Stimulated activated CD4-positive, alpha-beta T cell treated with anti-CD3 and anti-CD28 coated beads, TNF-alpha, amount 100 ng/mL, for 1 hour (primary cell): ENCODE measurements at places on chromosomes 2 and 18.

- DNase-seq, result no peak
Observed at GRCh38 chr2:180614776-180615175, 365.6 kb upstream of the UBE2E3 start.

DNA sequence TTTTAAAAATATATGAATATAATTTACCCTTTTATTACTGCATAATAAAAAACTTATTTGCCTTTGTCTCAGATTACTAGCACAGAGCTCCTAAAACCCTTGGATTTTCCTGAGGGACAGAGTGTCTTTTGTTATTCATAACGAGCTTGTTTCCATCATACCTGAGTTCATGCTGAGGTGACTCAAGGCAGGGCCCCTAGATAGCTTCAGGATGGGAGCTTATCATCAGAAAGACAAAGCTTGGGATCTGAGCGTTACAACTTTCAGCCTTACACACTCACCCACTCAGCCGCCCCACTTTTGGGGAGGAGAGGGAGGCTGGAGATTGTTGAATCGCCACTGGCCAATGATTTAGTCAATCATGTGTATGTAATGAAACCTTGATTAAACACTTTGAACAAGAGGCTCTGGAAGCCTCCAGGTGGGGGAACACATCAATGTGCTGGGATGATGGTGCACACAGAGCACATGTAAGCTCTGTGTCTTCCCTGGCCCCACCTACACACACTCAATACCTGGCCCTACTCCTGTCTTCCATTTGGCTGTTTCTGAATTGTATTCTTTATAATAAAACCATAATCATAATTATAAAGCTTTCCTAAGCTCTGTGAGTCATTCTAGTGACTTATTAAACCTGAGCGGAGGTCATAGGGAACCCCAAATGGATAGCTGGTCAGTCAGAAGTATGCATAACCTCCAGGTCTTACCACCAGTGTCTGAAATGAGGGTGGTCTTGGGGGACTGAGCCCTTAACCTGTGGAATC, 28.5 kb upstream of the DNAH7 start:
- no peak for DNase-seq

DNA sequence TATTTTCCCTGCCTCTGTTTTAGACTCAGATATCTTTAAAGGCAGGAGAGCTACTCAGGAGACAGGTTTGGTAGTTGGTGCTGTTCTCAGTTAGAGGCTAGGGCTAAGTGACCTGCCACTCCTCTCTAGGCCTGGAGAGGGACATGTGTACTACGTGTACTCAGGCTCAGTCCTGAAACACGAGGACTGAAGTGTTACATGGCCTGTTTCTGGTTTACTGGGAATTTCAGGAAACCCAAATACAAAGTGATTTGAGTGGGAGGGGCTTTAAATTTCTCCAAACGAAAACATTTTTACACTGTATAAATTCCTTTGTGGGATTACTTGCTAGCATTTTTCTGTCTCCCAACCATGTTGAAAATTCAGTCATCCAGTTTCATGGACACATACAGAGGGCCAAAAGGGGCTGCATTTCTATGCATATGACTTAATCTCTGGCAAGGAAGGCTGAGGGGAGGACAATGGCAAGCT, 343.3 kb downstream of the CYP26B1 start:
- DNase-seq, result no peak

GRCh38 chr18:55751476-55751875, 163.5 kb upstream of the TCF4 start:
- DNase-seq, result no peak

DNA sequence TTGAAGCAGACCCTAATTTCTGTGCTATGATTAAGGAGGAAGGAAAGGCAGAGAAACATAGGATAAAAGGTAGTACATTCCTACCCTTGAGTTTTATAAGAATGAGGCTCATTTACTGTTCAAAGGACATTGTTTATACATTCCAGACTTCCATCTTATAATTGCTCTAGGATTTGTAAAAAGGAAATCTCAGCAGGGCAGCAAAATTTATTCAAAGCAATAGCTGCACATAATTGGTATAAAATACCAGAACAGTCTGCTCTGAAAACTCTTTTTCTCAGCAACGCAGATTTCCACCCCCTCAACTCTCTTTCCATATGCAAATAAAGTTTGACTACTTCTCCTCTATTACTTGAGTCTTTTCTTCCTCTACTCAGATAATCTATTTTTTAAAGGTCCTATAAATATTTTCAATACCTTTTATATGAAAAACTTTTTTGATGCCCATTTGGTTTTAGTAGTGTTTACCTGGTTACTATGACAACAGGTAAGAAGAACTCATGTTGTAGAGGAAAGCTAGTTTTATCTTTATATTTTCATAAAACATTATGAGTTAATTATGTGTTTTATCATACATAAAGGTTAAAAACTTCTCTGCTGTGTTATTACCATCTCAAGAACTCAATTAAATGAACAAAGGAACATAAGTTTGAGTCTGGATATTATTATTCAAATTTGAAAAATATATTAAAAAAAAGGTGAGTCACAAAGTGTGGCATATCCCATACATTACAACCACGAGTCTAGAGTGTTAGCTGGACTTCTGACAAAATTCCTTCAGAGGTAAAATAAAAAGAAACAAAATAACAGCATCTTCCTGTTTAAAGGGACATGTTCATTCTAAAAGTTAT, 19.9 kb downstream of the RBMS1 start:
- no peak for DNase-seq

DNA sequence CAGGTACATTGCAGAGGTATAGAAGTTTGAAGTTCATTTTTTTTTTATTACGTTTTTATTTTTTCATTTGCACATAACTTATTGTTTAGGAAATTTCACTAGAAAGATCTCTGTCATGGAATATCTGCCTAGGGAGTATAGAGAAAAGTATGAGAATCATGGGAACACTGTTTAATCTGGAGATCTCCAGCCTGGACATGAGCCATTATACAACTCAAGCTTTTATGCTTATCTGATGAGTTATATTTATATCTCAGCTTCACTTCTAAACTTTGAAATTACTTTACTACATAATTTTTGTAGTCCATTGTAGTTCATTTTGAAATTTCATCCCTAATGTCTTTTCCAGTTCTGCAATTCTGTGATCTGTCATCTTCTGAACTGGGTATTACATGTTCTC, 515.6 kb downstream of the ERBB4 start:
- no peak for DNase-seq

GRCh38 chr2:147275943-147276342, 568.9 kb upstream of the ACVR2A start:
- no peak for DNase-seq

GRCh38 chr2:199804831-199805230, 46.2 kb downstream of the FTCDNL1 start:
- no peak for DNase-seq

DNA sequence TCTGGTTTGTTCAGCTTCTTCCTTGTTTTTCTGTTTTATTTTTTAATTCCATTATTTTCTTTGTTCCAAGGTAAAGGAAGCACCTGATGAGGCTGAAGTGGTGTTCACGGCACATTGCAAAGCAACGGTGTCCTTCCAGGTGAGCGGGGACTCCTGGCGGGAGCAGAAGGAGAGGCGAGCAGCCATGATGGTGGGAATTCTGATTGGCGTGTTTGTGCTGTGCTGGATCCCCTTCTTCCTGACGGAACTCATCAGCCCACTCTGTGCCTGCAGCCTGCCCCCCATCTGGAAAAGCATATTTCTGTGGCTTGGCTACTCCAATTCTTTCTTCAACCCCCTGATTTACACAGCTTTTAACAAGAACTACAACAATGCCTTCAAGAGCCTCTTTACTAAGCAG, 88.4 kb downstream of the DDX18 start:
- no peak for DNase-seq

GRCh38 chr2:50719837-50720696, 311.9 kb downstream of the NRXN1 start:
- no peak for DNase-seq

GRCh38 chr2:174997110-174997509, 8.1 kb downstream of the CHN1 start:
- no peak for DNase-seq

GRCh38 chr2:69428981-69429380, 8.3 kb downstream of the NFU1 start:
- no peak for DNase-seq

DNA sequence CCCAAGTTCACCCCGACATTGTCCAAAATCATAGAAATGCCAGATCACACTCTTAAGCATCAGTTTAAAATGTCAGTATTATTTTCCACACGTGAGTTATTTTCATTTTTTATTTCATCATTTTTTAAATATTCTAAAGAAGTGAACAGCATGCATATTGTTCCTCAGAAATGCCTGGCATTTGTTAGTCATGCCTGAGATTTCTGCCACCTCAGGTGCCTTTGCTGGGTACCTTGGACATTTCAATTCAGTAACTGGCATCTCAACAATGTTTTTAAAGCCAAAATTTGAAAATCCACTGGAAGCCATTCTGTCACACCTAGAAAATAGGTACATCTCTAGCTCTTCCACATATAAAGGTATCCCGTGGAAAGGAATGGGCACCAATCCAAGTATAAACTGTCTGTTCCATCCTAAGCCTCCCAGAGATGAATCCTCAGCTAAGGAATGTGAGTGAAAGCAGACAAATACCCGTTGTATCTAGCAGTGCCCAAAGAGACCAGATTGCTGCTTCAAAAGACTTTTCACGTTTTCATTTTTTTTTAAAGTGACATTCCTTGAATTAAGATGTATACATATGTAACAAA, 159.8 kb downstream of the ZNF385B start:
- no peak for DNase-seq

DNA sequence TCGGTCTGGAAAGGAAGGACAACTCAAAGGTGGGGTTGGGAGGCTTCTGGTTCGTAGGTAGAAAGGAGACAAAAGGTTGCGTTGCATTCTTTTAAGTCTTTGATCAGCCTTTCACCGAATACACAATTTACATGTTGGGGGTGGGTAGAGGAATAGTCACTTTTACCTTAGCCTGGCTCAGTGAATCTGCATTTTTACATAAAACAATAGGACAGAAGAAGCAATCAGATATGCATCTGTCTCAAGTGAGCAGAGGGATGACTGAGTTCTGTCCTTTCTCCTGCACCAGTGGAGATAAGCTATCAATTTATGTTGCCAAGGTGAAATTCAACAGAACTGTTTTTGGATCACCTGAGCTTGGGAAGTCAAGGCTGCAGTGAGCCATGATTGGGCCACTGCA, 173.7 kb downstream of the ZEB2 start:
- DNase-seq, result no peak

- no peak for DNase-seq
Observed at GRCh38 chr18:3966246-3966641, 488.9 kb downstream of the DLGAP1 start.

DNA sequence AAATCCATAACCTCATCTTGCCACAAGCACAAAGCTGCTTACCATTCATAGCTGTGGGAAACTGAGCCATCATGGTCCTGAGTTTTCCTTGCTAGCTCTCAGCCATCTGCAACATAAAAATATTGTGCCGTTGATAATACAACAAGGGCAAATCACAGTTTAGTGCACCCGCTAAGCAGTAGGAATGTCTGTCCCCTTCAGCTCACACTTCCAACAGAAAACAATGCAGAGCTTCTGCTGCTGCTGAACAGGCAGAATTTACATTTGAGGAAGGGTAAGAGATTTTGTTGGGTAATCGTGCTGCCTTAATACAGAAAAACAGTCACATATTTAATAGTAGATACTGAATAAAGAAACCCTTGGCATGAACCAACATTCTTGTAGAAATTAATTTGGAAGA, 32.3 kb downstream of the ITSN2 start:
- DNase-seq, result no peak

GRCh38 chr18:50706199-50706598, 113.6 kb downstream of the MRO start:
- no peak for DNase-seq

DNA sequence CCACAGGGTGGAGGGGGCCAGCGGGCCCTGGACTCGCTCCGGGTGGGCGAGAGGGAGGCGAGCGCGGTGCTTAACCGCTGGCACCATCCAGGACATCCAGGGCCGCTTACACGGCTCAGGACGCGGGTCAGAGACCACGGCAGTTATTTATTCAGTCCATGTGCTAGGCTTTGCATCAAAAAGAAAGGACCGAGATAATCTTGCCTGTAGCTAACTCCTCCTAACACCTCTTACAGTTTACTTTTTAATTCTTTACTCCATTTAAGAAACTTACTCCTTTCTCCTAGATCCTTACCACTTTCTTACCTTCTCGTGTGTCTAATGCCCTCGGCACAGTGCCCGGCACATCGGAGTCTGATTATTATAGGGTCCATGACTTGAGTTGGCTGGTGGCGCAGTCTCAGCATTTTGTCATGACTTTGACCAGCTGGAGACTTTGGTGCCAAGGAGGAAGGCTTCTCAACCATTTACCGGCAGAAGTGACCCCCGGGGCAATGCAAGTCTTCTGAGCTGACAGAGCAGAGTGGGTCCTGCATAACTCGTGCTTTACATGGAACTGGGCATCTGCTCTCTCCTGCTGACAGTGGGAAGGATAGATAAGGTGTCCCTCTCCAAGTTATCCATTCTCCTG, 503 bp downstream of the ANXA4 start:
- no peak for DNase-seq

DNA sequence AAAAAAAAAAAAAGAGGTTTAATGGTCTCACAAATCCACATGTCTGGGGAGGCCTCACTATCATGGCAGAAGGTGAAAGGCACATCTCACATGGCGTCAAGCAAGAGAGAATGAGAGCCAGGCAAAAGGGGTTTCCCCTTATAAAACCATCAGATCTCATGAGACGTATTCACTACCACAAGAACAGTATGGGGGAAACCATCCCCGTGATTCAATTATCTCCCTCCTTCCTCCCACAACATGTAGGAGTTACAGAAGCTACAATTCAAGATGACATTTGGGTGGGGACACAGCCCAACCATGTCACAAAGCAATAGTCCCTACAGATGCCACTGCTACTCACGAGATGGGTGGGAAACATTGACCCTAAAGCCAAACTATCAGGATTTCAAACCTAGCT, 392.7 kb upstream of the ID2 start:
- DNase-seq, result no peak

- no peak for DNase-seq
Observed at GRCh38 chr2:215881582-215881981, 131.8 kb downstream of the MREG start.

DNA sequence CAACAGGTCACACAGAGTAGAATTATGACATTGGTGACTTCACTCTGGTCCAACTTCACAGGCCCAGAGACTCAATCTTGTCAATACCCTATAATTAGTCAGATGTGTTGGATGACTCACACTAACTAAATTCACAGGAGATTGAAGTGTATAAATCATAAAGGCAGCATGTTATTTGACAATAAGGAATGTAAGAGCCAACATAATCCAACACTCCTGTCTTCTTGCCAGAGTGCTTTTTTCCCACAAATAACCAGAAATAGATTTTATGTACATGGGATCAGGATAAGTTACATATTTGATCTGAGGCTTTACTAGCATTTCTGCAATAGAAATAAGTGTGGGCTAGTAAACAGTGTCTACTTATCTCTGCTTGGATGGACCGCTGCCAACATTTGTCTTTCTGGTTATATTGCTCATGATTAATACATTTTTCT, 42.2 kb upstream of the ZSWIM2 start:
- DNase-seq, result no peak
